ENCODE measurements at places on chromosomes 3 and 15.

- no peak for DNase-seq
Measured at GRCh38 chr3:155241579-155241978, 51.9 kb downstream of the STRIT1 start.

- DNase-seq = no peak
Measured at GRCh38 chr3:182818296-182818978, 25.1 kb downstream of the ATP11B start.

GRCh38 chr3:40242216-40242615, 67.3 kb upstream of the EIF1B start:
- DNase-seq = no peak

- DNase-seq = no peak
Measured at GRCh38 chr3:39443530-39443929, 23.9 kb upstream of the MOBP start.

- no peak for DNase-seq
Measured at GRCh38 chr3:196168808-196169391, 42.3 kb downstream of the ZDHHC19 start.

- no peak for DNase-seq
Measured at GRCh38 chr3:158152186-158152585, 42.3 kb downstream of the RSRC1 start.

- no peak for DNase-seq
Measured at GRCh38 chr3:20060974-20061685, 20.9 kb downstream of the KAT2B start.

- no peak for DNase-seq
Measured at GRCh38 chr3:112115161-112115739, 17.8 kb downstream of the GCSAM start.

- no peak for DNase-seq
Measured at GRCh38 chr3:126923423-126923822, 59.5 kb upstream of the PLXNA1 start.

GRCh38 chr3:136142592-136142991, 53.5 kb downstream of the MSL2 start:
- DNase-seq = no peak

GRCh38 chr3:154223519-154223918, 100.8 kb downstream of the DHX36 start:
- DNase-seq = no peak

- no peak for DNase-seq
Measured at GRCh38 chr3:184129012-184129411, 6.1 kb upstream of the EIF2B5 start.

- peak; percentile 76 for DNase-seq
Measured at GRCh38 chr15:58988006-58988785, 733 bp downstream of the RNF111 start.

GRCh38 chr3:13495921-13496723, 16.0 kb downstream of the HDAC11 start:
- DNase-seq = peak; percentile 76

Measured in natural killer cell treated with Interleukin-12 subunit alpha and Interleukin-12 subunit beta and Interleukin-15 and Interleukin-18, amount 100 ng/mL, for 72 hours (primary cell).